ENCODE measurements at places on chromosomes 16 and 17.

DNA sequence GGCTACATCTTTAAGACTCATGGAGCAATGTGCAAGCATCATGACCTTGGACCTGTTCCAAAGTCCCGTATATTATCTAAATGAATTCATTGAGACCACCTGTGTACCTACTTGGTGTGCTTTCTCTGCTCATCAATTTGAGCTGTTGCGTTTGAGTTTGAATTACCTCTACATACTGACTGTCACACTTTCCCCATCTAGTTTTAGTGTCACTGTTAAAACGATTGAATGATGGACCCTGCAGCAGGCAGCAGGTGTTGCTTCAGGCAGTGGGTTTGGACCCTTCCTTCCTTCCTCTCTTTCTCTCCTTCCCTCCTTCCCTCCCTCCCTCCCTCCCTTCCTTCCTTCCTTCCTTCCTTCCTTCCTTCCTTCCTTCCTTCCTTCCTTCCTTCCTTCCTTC is 33.9 kb upstream of the ZKSCAN2 start:
- DNase-seq = no peak

DNA sequence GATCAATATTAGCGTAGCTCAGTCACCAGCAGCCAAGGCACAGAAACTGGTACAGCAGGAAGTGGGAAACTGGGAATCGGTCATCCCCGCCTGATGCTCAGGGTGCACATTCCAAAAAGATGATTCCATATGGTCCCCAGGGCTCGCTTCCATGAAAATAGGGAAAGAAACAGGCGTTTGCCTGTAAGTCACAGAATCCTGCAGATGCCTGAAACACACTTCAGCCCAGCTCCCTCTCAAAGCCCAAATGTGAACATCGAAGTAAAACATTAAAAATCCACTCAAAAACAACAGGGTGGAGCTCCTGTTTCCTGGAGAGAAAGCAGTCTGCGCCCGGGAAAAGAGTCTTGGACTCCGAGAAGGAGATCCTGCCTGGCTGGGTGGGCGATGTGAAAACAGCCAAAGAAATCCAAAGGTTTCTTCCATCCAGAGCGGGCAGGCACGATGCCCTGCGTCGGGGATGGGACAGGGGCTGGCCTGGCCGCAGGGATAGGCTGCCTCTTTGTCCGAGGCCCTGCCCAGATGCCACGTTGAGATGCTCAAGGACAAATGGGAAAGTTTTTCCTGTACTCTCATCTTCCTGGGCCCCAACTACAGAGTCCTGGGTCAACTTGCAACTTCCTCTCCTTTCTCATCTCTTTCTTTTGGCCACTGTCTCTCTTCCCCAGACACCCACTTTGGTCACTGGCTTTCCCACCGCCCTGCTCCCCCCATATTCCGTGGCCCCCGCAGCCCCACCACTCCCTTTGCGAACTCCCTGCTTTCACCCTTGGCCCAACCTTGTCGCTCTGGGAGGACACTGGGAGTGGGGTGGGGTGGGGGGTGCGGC is 743 bp downstream of the WIPI1 start:
- no peak for DNase-seq

DNA sequence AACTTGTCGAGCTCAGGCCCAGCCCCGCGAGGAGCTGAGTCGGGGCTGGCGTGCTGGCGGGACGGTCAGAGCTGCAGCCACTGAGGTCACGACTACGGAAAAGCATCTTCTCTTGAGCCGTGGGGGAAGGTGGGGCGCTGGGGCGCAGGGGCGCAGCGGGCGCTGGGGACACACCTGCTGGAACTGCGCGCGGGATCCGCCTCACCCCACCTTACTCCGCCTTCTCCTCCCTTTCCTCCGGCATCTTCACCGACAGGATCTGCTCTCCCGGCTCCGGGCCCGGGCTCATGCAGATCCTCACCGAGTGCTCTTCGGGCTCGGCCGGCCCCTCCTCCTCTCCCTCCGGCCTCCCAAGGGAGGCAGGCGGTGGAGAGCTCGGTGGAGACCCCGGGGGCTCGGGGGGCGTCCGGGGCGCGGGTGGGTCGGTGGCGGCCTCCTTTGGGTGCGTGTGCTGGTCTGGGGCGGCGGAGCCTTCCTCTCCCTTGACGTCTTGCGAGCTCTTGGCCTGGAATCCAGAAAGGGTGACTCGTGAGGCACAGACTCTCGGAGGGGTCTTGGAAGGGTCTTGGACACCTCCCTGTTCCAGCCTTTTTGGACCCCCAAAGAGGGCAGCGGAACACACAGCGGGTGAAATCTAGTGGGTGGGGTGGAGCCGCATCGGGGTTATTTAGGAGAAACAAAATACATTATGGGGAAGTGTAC is 81.8 kb upstream of the KIFC3 start:
- DNase-seq = no peak

- DNase-seq = no peak
Observed at GRCh38 chr16:86202760-86203426, 303.9 kb downstream of the IRF8 start.

- DNase-seq = no peak
Observed at GRCh38 chr16:11100239-11100750, 155.7 kb downstream of the SOCS1 start.

DNA sequence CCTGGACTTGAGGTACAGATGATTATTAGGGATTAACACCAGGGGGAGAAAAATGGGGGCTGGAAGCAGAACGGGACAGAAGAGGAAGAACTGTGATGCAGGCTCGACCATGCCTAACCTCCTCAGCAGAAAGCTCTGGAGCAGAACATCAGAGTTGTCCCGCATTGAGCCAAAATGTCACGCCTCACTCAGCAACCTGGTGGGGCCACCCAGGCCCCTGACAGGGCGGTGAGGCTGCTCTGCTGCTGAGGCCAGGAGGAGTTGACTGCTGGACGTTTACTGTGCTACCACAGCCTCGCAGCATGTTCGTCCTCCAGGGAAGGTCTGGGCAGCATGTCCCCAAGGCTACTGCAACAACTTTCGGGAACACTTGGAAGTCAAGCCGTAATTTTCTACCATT is 6.5 kb upstream of the ULK2 start:
- no peak for DNase-seq

- DNase-seq = peak; percentile 37
Observed at GRCh38 chr16:81444448-81445121, at the start of gene CMIP. Gene CMIP (plus strand): TSS chr16:81444808.
